ENCODE measurements at places on chromosomes 12 and 14. TPM values are rescaled to one million over a fixed set of nuclear protein-coding genes. Genes with fewer than 3 reads are reported as not detected.

The CCDC60 gene
- not detected for total RNA-seq

The CARMIL3 gene
- 0.17 TPM for total RNA-seq

The RNF31 gene
- 30.3 TPM for total RNA-seq

The STXBP6 gene
- 4.5 TPM for total RNA-seq

The SCN8A gene
- 12.8 TPM for total RNA-seq

The TNFAIP2 gene
- 139 TPM for total RNA-seq

The NANOG gene
- not detected for total RNA-seq

The CIROP gene
- total RNA-seq: 1.0 TPM

The APOF gene
- total RNA-seq: not detected

The TGM1 gene
- total RNA-seq: 0.83 TPM

The PLEKHG7 gene
- not detected for total RNA-seq

Measured in fibroblast of lung (primary cell).